Ureter (tissue), 1 donor: ENCODE measurements at places on chromosomes 1 and 21. TPM values are rescaled to one million over a fixed set of nuclear protein-coding genes. Genes with fewer than 3 reads are reported as not detected.

The SRM gene
- total RNA-seq = 72.6 TPM

The CLEC20A gene
- not detected for total RNA-seq

The DEPDC1 gene
- total RNA-seq = 0.21 TPM

The USP33 gene
- 63.7 TPM for total RNA-seq

The CHI3L1 gene
- 8.8 TPM for total RNA-seq

The SH3BGR gene
- 11.8 TPM for total RNA-seq

The SPRR5 gene
- total RNA-seq = not detected

The SLAMF9 gene
- not detected for total RNA-seq

The ZNF691 gene
- total RNA-seq = 8.6 TPM

The DCST1 gene
- total RNA-seq = not detected

DNA sequence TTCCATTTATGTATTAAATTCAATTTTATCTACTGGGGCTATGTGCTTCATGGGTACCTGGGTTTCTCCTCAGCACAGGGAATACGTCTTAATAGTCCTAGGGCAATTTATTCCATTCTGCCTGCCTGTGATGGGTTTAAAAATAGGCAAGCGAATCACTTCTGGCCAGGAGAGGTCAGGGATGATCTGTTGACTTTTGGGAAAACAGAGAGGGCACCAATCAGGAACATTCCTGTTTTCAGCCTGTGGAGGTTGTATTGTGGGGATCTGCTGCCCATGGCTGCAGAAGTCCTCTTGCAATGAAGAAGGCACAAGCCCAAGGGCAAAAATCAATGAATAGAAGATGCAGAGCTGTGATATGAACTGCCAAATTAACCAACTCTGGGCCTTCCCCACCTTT lies 303.1 kb downstream of the CTH start:
- no peak for DNase-seq

GRCh38 chr1:53011175-53011574 lies 50.8 kb upstream of the PODN start:
- DNase-seq = no peak

DNA sequence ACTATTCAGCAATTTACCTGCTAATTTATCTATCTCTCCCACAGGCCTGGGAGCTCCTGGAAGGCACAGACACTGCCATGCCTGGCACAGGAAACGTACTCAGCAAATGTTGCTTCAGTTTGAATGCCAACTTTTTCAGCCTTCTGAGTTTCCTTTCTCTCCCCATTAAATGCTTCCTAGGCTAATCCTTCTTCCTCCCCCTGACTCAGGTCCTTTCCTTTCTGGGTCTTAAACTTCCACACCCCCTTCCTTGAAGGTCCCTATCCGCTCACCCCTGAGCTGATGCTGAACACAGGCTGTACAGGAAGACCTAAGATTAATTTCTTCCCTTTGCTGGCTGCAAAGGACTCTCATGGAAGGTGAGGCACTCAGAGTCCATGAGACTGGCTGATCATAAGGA lies 40.3 kb upstream of the ECE1 start:
- no peak for DNase-seq

GRCh38 chr21:18715606-18716005 lies 312.0 kb upstream of the TMPRSS15 start:
- no peak for DNase-seq

- peak; percentile 65 for DNase-seq
These were observed 55.9 kb downstream of the NENF start for GRCh38 chr1:212488436-212489283.

DNA sequence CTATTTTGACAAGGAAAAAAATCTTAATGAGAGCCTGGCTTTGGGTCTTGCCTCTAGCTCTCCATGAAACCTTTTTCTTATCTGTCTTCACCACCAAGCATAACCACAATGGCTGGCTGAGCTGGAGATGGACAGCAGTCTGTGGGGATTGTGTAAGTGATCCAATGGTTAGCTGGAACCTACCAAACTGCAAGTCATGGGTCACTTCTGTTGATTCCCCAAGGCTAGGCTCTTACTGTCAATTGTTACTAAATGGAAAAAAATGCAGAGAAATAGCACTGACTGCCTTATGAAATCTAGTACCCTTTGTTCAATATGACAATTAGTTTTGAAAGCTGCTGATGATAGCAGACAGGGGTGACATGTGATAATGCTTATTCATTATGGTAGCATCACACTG lies 359.0 kb downstream of the ST6GALNAC3 start:
- DNase-seq = no peak

- no peak for DNase-seq
These were observed 11.8 kb downstream of the MRPS6 start for GRCh38 chr21:34085129-34085528.

DNA sequence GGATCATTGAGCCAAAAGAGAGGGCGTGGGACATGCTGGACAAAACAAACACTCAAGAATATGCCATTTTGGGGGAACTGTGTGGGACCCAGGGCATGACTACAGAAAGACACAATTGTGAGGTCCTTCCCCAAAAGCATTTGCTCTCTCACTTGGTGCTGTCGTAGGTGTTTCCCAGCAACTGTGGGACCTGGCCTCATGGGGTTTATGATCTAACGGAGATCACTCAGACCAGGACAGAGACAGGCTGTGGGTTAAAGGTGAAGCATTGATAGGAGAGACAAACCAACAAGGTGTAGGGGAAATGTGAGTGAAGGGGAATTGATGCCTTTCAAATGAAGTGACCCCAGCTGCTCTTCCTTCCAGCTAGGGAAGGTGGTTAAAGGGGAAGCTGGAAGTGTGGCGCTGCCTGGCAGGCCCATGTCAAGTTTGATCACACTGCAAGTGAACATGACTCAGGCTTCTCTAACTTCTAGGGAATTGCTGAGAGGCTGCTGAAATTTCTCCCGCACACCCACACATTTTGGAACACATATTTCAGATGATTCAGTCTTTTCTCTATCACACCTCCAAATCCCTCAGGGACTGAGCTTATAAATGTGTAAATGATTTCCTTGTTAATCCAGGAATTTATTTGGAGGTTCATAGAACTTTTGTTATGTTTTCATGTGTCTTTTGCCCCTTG lies 30.2 kb downstream of the TRAF5 start:
- no peak for DNase-seq

DNA sequence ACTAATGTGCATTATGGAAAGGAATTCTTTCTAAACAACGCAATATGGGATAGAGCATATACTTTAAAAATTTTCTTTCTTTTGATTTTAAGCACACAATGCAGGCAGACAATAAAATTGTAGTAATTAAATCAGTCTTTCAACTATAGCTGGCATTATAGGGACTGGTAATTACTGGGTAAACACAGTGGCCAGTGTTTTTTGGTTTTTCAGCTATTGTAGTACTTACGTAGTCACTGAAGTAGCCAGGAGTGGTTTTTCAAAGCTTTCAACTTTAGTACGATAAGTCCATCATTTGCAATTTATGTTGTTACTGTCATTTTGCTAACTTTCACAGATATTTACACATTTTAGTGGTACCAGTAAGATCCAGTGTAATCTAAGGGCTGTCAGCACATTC lies 50.6 kb downstream of the RAB3GAP2 start:
- DNase-seq = no peak

GRCh38 chr1:179288977-179289376 lies 4.6 kb upstream of the SOAT1 start:
- no peak for DNase-seq

DNA sequence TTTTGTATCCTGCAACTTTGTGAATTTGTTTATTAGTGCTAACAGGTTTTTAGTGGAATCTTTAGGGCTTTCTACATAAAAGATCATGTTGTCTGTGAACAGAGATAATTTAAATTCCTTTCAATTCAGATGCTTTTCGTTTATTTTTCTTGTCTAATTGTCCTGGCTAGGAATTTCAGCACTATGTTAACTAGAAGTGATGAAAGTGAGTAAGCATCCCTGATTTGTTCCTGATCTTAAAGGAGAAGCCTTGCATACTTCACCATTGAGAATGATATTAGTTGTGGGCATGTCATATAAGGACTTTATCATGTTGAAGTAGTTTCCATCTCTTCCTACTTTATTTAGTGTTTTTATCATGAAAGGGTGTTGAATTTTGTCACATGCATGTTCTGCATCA lies 23.6 kb upstream of the TRIM67 start:
- no peak for DNase-seq

- DNase-seq = peak; percentile 72
These were observed 553 bp downstream of the TTC3 start for GRCh38 chr21:37073417-37074196.

DNA sequence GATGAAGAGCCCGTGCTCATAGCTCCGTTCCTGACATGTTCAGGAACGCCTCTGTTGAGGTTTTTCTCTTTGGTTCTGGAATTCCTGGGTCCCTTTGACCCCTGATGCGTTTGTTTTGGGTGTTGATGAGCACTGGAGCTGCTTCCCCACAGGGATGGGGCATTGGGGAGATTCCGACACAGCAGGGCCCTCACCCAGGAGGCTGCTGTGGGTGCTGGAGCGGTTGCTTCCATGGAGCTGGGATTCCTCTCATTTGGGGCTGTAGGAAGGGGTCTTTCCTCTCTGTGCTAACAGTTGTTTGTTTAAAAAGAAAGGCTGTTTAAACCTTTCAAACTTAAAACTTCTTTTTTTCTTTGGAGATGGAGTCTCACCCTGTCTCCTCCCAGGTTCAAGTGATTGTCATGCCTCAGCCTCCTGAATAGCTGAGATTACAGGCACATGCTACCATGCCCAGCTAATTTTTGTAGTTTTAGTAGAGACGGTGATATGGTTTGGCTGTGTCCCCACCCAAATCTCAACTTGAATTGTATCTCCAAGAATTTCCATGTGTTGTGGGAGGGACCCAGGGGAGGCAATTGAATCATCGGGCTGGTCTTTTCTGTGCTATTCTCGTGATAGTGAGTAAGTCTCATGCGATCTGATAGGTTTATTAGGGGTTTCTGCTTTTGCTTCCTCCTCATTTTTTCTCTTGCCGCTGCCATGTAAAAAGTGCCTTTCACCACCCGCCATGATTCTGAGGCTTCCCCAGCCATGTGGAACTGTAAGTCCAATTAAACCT lies 48.9 kb downstream of the SKI start:
- DNase-seq = no peak

GRCh38 chr1:166062421-166063070 lies 104.3 kb downstream of the FAM78B start:
- no peak for DNase-seq

DNA sequence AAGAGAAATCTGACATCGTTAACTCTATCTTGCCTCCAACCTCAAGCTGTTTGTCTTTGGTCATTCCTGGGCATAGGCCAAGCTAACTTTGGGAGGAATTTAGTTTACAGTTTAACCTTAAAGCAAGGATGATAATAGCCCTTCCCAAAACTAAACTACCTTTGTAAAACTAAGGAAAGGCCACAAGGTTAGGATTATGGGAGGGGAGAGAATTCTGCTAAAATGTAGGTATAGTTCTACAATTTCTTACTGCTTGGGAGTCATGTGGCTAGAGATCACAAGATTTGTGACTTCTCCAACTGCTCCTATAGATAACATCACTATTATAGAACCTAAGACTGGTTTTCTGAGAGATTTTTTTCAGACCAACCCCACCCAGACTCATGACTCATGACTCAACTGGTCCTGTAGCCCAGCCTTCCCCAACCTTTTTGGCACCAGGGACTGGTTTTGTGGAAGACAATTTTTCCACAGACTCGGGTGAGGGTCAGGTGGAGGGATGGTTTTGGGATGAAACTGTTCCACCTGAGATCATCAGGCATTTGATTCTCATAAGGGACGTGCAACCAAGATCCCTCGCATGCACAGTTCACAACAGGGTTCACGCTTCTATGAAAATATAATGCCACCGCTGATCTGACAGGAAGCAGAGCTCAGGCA lies 70.7 kb upstream of the MUTYH start:
- peak; percentile 59 for DNase-seq

DNA sequence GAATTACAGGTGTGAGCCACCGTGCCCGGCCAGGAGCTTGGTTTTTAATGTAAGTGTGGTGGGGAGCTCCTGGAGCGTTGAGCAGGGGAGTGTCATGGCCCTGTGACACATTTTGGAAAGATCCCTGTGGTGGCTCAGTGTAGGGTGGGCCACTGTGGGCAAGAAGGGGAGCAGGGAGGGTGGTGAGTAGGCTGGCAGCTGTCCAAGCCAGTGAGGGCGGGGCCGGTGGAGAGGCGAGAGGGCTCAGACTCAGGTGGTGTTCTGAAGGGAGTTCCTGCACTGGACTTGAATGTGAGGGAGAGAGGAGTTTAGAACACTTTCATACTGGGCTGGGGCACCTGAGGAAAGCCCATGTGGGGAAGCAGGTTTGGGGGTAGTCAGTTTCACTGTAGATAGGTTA lies 3.1 kb upstream of the EVA1B start:
- no peak for DNase-seq

DNA sequence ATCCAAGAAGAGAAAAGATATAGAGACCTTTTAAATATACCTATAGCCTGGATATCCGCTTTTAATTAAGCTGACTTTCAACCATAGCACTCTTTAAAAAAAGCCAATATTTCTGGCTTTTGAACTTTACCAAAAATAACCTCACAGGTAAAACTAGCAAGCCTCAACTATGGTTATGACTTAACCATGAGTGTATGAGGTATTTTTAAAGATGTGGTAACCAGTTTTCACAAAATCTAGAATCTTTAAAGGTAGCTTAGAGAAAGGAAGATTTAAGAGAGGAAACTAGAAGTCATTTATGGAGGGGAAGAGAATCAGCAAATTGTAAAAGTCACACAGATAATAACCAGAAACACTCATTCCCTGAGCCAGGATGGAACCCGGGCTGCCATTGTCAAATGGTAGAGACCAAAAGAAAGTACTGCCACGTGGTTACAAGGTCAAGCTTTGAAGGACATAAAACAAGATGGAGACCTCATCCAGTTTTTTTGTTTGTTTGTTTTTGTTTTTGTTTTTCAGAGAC lies 288.4 kb upstream of the RGS18 start:
- no peak for DNase-seq

DNA sequence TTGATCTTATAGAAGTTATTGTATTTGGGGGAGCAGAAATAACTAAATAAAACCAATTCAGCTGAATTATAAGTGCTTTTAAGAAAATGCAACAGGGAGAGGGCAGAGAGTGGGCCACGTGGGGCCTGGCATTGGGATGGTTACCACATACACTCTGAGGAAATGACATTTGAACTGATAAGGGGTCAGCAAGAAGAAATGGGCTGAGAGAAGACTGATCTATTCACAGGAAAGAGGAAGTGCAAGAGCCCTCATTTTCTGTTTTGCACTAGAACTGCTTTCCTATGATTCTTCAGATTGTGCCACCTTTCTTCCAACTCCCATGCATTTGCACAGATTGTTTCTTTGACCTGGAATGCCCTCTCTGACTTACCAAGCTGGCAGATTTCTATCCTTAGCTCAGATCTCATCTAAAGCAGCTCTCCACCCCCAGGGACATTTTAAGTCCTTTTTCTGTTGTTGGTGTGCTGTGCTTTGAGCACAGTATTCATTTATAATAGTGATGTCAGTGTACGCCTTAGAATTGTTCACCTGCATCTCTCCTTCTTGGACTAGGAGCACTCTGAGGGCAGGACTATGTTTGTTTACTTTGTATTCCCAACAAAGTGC lies 115.9 kb downstream of the FGGY start:
- no peak for DNase-seq

- DNase-seq = no peak
These were observed 7.5 kb upstream of the CYP4A11 start for GRCh38 chr1:46948629-46949416.

GRCh38 chr1:87450136-87450535 lies 121.5 kb downstream of the LMO4 start:
- DNase-seq = no peak

GRCh38 chr1:183635099-183635605 lies 431 bp downstream of the ARPC5 start:
- DNase-seq = peak; percentile 71

- no peak for DNase-seq
These were observed 185.2 kb downstream of the FAF1 start for GRCh38 chr1:50774759-50775351.
